ENCODE measurements at places on chromosomes 7 and 10. TPM values are rescaled to one million over a fixed set of nuclear protein-coding genes. Genes with fewer than 3 reads are reported as not detected.

DNA sequence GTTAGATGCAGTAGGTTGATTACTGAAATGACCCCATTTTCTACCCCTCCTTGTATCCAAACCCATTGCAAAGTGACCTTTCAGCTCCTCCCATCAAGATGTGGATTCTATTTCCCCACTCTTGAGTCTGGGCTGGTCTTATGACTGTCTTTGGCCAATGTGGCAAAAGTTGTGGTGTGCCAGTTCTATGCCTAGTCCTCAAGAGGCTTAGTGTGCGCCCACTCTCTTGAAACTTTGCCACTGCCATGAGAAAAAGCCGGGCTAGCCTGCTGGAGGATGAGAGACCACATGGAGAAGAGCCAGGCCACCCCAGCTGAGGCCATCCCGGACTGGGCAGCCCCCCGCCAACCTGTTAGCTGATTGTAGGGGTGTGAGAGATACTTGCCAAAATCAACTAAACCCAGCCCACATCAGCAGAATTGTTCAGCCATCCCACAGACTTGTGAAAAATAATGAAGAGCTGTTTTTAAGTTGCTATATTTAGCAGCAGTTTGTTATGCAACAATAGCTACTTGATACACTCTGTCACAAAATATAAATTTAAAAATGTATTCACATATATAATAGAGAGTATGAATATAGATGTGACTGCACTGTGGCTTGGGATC lies 131.0 kb upstream of the PALS2 start:
- DNase-seq = no peak
- H3K27ac ChIP-seq = no peak overlapping the region
- H3K36me3 ChIP-seq = no peaks in the 10 kb centered on the region
- H3K27me3 ChIP-seq = no peaks in the 10 kb centered on the region
- H3K4me3 ChIP-seq = no peak overlapping the region

DNA sequence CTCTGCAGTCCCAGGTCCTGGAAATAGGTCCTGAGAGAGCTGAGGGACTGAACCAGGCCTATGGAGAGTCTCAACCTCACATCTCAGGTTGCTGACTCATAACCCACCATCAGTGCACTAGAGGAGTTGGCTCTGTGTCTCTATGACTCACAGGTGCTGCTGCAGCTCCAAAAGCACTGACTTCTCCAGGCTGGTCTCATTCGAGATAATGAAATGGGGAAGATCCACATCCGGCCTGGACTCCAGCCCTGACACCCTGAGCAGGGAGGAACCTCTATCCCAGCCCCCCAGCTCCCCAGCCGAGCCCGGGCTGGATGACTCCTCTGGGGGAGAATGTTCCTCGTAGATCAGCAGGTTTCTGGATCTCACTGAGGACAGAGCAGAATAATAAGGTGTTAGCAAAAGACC lies 35.5 kb upstream of the DGKI start:
- H3K4me1 ChIP-seq = peaks cover 18% of the 10 kb centered on the region
- no peak overlapping the region for H3K4me3 ChIP-seq
- peak overlapping the region; percentile 32 for H3K27ac ChIP-seq
- H3K36me3 ChIP-seq = peaks cover 62% of the 10 kb centered on the region
- H3K27me3 ChIP-seq = no peaks in the 10 kb centered on the region

DNA sequence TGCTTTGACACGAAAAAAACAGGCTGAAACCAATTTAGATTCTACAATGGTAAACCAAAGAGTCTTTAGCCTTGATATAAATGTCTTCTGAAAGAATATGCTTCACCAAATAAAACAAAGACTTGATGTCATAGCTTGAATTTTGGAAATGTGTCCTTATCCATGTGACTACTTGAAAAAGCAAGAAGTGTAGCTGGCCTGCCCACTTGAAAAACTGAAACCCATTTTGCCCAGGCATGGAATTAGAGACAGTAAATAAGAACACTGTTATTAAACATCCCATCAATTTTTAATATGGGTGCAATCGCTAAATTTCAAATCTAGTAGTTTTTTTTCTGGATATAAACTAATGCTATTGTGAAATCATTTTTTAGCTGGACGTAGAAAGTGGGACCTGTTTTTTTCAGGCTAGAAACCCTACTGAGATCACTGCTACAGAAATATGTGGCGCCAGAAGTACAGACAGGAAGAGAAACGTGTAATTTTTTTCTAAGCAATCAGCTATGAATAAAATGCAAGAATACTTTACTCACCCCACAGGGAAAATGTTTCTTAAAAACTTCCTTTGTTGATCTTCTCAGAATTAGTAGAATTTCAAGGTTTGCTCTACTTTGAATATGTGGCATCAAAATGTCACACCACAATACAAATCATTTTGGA lies 56.7 kb downstream of the PIP4K2A start:
- peaks cover 13% of the 10 kb centered on the region for H3K4me1 ChIP-seq
- no peaks in the 10 kb centered on the region for H3K27me3 ChIP-seq
- DNase-seq = peak; percentile 53
- no peaks in the 10 kb centered on the region for H3K36me3 ChIP-seq
- H3K27ac ChIP-seq = no peak overlapping the region

DNA sequence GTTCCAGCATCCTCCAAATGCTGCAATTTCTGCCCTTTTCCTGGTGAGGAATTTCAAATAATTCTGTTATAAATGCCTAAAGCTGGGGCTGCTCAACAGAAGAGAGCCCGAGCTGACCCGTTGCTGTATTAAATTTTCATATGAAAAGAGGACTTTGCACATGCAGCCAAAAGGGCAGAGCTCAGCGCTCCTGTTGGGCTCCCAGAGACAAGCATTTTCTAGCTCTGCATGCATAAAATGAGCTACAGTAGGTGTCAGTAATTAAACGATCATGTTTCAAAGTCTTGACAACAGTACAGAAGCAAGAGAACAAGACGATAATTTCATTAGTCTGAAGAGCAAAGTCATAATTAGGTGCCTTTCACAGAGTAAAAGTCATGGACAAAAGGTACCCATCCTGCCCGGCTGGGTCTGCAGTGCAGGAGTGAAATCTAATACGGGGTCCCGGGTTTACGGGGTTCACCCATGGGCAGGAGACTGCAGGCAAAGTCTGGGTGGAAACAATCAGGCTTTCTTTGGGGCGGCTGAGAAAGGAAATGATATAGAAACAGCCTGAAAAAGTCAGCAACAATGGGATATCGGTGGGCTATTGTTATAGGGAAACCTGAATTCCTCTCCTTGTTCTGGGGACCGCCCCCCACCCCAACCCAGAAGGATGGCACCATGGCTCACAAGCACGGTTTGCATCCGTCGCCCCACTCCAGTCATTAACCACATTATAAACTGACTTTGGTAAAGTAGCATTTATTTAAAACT lies 66.0 kb downstream of the EBF3 start:
- H3K27ac ChIP-seq = no peak overlapping the region
- H3K27me3 ChIP-seq = no peaks in the 10 kb centered on the region
- no peak for DNase-seq
- H3K4me1 ChIP-seq = no peaks in the 10 kb centered on the region
- no peaks in the 10 kb centered on the region for H3K36me3 ChIP-seq

BMPR1A gene
- 94.7 TPM for total RNA-seq
